ENCODE measurements at places on chromosomes 5 and 9.

DNA sequence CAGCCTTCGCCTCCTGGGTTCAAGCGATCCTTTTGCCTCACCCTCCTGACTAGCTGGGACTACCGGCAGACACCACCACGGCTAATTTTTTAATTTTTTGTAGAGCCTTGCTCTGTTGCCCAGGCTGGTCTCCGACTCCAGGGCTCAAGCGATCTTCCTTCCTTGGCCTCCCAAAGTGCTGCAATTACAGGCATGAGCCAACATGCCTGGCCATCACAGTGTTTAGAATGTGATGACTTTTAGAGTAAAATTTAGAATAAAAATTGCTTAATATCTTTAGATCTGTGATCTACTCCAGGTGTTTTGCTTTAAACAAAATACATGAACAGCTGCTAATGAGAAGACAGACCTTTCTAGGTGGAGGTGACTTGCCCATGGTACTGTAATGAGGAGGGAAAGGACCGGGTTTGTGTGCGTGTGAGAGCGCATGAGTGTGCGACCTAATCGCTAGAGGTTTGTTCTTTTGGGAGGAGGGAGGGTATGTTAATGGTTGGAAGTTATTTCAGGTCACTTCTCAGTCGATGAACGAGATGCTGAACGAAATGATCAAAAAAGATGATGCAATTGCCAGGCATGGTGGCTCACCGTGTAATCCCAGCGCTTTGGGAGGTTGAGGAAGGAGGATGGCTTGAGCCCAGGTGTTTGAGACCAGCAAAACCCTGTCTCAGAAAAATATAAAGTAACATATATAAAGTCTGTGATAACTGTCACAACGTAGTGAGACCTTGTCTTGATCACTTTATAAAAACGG lies 2.0 kb downstream of the CNOT6 start:
- DNase-seq = no peak

DNA sequence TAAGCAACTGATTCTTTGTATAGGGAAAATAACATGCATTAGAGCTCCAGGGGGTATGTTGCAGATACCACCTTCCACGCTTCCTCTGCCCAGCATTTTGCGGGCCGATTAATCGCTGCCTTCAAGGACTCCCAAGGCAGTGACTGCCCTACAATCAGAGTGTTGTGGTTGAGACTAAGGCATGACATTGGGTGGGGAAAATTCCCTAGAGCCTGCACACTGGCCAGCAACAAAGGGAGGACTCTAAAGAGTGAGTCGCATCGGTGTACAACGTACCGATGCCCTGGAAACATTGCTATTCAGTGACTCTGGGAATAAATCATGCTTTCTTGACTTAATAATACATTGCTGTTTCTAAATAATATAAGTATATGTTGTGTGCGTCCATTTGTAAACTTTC lies 119.7 kb downstream of the ZNF462 start:
- DNase-seq = no peak

DNA sequence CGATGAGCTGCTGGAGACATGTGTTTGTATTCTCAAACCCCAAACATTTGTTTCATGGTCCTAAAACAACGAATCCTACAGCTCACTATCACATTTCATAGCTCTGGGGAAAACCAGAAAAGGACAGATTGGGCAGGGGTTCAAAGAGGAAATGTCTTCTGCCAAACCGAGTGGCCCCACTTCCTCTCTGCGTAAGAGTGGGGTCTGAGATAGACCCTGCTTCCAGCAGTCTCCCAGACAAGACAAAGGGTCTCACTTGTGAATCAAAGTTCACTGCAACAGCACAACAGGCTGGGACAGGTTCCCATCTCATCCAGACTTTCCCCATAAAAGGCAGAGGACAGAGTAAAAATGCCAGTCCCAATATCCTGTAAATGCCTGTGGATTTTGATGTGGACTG lies 276.2 kb upstream of the SLC24A2 start:
- DNase-seq = no peak

GRCh38 chr9:96171728-96172127 lies 130.2 kb downstream of the HSD17B3 start:
- DNase-seq = no peak

- no peak for DNase-seq
These were observed 693.8 kb downstream of the NR2F1-AS1 start for GRCh38 chr5:92887254-92887653.

GRCh38 chr9:136044207-136044970 lies 50.7 kb downstream of the NACC2 start:
- DNase-seq = no peak

DNA sequence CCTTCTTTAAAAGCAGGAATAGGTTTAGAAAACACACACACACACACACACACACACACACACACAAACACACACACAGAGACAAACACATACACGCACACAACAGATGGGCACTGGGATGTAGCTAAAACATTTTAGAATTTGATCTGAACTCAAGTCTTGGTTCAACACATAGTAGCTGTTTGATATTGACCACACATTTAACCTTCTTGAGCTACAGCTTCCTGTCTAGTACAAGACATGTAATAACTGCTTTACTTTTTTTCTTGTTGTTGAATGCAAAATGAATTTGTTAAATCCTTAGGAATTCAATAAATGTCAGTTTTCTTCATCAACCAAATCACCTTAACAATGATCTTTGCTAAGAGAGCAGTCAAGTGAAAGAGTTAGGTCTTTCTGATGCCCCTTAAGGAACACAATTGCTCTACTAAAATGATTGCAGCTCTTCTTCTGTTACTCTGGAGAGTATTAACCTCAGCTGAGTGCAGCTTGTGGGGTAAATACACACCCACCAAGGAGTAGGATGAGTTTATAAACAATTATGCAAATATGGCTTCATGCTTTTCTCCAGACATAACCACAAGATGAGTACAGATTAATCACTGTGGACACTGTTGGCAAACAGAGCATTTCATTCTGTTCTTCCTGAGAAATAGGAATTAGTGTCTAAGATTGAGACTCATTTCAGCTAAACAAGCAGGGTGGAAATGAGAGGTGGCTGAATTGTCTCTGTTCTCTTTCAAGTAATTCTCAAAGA lies 302.9 kb upstream of the PAPPA start:
- DNase-seq = no peak

DNA sequence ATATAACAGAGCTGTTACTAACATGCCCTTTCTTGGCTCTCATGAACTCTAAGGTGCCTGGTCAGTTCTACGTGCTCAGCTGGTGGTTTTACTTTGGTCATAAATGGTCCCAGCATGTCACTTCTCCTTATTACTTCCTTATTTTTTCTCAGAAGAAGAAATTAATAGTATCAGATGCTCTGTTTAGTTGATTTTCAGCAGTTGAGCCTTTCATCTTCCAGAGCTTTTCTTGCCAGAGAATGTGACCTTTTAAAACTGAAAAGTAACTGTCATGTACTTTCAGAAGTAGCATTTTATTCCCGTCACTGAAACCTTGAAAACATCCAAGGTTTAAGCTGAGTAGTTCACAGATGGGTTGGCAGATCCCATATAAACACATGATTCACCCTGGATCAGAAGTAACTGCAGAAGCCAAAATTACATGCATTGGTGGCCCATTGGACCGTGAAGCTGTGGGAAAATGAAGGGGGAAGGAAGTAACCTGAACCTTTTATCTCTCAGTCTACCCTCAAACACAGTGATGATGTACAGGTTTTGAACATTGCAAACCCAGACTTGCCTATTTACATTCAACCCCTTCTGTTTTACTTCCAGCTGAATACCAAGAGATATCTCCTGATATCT lies 50.5 kb downstream of the HACD4 start:
- DNase-seq = peak; percentile 7

GRCh38 chr5:160230686-160231527 lies 1.6 kb downstream of the FABP6 start:
- no peak for DNase-seq

DNA sequence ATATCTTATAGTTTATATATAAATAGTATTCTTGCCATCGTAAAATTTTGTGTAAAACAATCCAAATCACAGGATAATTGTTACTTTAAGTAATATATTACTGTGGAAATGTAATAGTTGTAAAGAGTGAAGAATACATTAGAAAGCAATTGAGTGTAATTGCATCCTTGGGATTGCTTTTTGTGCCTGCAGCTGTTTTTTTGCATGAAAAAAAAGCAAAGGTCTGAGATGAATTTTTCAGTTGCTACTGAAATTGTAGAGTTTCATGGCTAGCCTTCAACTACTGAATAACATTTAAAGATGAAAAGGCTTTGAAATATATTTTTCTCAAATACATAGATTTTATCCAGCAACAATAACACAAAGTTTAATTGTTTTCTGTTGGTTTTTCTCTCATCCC lies 232.0 kb upstream of the FAM174A start:
- no peak for DNase-seq

- DNase-seq = no peak
These were observed 541.0 kb downstream of the DTWD2 start for GRCh38 chr5:118447350-118447749.

- no peak for DNase-seq
These were observed 34.9 kb downstream of the SYK start for GRCh38 chr9:90836411-90837080.

DNA sequence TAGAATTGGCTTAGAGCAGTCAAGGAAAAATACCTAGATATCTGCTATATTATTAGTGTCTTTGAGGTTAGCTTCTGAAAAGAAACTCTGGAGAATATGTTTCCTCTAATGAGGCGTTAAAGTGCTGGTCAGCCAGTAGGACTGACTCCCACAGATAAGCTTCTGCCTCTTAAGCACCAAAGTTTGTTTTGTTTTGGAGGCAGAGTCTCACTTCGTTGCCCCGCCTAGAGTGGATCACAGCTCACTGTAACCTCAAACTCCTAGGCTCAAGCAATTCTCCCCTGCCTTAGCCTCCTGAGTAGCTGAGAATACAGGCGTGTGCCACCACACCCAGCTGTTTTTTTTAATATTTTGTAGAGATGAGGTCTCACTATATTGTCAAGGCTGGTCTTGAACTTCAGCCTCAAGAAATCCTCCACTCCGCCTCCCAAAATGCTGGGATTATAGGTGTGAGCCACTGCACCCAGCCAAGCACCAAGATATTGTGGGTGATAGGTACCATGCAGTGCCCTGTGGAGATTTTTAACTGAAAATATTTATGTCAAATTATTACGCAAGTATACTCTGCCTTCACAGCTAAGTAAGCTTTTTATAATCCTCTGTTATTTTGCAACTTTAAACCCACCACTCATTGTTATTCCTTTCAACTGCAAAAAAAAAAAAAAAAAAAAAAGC lies 24.7 kb upstream of the TMEM171 start:
- no peak for DNase-seq

- no peak for DNase-seq
These were observed 7.8 kb upstream of the RUSC2 start for GRCh38 chr9:35482071-35482470.

DNA sequence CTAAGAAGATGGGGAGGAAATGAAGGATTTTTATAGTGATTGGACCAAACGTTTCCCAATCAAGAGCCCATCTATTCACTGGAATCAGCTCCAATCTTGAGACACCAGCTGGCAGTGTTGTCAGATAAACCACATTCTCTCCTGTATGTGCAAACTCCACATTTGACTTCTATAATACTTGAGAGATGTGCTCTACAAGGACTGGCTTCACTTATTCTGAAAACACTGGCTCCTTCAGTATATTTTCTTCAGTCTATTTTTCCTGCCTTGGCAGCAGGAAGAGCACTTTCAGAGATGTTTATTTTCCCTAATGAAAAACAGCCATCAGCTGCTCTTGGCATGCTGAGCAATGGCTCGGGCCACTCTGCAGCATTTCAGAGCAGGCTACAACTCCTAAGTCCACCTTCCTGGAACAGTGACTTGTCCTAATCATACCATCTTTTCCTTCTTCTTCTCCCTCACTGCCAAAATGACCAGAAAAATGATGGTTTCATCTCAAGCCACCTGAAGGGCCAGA lies 96.9 kb upstream of the FSTL4 start:
- DNase-seq = peak; percentile 18

GRCh38 chr9:108911820-108912219 lies 22.1 kb downstream of the ELP1 start:
- DNase-seq = no peak

- DNase-seq = no peak
These were observed 21.6 kb upstream of the LRRC14B start for GRCh38 chr5:169728-170094.

DNA sequence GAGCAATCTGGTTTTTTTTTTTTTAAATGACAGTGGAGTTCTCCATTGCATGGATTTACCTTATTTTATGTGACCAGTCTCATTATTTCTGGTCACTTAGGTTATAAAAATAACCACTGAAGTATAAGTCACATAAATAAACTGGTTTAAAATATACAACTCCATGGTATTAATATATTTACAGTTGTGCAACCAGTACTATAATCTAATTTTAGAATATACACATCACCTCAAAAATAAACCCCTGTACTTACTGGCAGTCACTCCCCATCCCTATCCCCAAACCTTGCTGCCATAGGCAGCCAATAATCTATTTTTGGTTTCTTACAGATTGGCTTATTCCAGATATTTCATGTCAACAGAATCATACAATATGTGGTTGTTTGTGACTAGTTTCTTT lies 57.8 kb downstream of the FYB1 start:
- DNase-seq = no peak

DNA sequence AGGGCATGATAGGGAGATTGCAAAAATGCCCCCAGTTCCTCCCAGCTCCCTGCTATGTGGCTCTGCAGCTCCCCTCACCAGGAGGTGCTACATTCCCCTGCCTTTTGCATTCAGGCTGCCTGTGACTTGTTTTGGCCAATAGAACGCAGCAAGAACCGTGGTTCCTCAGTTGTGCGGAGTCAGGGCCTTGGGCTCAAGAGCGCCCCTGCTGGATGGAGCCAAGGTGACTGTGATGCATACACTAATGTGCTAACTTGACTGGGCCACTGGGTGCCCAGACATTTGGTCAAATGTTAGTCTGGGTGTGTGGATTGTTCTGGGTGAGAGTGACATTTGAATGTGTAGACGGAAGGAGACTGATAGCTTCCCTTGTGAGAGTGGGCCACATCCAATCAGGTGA lies 123.3 kb upstream of the MVB12B start:
- no peak for DNase-seq

GRCh38 chr9:69396759-69397158 lies 71.7 kb downstream of the ENTREP1 start:
- no peak for DNase-seq

DNA sequence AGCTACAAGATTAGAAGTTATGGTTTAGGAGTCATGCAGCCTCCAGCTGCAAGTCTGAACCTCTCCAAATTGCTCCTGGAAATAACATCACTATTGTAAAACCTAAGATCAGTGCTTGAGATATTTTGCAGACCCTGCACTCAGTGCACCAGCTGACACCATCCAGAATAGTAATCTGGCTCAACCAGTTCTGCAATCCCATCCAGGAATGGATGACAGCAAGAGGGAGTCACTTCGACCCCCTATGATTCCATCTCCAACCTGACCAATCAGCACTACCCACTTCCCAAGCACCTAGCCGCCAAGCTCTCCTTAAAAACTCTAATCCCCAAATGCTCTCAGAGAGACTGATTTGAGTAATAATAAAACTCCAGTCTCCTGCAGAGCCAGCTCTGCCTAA lies 37.9 kb upstream of the NR4A3 start:
- DNase-seq = no peak
